Mesendoderm (in vitro differentiated cells): ENCODE measurements at places on chromosomes 2 and 18.

DNA sequence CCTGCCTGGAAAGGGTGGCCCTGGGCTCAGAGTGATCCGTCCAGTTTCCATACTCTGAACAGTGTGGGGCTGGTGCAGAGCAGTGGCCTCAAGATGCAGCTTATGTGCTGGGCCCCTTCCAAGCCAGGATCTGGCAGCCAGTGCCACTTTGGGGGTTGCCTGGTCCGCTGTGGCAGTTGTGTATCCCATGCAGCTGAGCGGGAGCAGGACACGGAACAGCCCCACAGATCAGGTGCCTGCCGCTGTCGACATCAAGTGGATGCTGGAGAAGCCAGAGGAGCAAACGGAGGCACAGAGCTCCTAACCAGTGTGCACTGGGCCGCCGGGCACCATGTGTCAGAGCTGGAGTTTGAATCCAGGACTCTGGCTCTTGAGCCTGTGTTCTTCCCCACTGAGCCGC, 112.0 kb downstream of the CABLES1 start:
- no peak for DNase-seq

DNA sequence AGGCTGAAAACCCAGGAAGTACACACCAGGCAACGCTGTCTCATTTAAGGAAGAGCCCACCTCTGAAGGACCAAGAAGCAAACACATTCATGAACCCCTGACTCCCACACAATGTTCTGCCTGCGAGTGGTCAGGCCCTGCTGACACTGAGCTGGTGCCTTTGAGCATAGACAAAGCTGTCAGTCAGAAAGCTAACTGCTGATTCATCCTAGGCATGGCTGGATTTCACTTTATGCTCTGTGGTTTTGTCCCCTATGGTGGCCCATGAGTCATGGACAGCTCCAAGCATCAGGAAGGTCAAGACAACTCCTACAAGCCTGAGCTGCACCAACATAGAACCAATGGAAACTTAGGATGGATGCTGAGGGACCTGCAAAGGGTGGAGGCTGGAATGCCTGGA, 78.9 kb downstream of the UXS1 start:
- peak; percentile 24 for DNase-seq

- peak; percentile 33 for DNase-seq
Observed at GRCh38 chr2:8239531-8240088, 442.2 kb upstream of the ID2 start.

- no peak for DNase-seq
Observed at GRCh38 chr18:48789259-48789812, 161.4 kb downstream of the SMAD7 start.

DNA sequence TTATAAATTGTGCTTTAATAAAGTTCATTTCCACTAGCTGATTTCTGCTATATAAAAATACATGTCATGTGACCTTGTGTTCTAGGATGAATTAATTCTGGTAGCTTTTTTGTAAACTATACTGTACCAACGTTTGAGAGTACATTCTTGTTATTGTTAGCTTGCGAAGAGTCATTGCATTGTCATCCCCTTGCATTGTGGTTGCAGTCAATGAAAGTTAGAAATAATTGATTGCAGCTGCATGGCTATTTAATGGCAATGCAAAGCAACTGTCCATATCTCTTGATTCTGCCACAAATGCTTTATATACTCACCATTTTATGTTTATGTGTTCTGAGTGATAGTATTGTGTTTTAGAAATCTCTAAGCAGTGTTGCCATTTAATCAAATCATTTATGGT, 91.6 kb downstream of the ZNF407 start:
- DNase-seq, result no peak

GRCh38 chr2:95074663-95075439, 46.8 kb downstream of the MRPS5 start:
- DNase-seq, result no peak

DNA sequence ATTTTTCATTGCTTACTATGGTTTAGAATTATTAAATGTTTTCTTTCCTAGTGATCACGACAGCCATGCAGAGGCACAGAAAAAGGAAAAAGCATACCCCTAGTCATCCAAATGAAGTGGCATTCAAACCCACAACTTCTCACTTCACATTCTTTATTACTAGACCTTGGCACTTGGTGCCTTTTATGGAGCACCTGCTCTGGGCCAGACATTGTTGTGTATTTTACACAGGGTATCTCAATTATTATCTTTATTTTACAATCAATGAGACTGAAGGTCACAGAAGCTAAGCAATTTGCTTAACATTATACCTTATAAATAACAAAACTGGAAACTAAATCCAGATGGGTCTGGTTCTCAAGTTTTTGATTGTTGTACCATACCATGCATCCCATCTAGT, 235.3 kb downstream of the LRATD1 start:
- no peak for DNase-seq

DNA sequence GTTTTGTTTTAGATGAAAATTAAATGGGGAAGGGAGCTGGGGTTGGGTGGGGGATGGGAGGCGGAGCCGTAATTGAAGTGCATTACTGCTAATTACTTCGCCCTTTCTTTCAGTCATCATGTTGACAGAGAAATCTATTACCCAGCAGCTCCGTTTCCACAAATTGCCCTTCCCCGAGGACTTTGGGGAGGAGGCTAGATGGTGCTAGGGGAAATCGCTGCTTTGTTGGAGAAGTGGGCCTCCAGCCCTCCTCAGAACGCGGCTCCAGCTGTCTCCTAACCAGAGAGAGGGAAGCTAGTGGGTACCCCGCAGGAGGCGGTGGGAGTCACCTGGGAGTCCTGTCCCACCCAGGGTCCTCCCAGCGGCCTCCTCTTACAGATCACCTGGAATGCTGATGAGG, 130.9 kb upstream of the MYCN start:
- DNase-seq, result peak; percentile 44

DNA sequence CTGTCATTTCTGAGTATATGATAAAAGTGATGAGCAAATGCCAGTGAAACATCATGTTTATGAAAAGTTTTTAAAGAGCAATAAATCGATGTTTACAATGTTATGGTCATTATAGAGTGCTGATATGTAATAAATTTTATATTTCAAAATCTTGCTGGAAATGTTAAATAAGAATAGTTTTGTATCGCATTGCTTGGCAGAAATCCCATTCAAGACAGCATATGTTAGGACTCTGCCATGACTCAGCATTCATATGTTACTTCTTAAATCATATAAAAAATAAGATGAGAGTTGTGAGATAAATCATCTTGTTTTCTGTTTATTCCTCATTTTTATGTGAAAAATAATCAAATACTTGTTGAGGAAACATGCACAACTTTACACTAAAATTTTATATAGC, 949.9 kb upstream of the NRXN1 start:
- DNase-seq, result no peak

- no peak for DNase-seq
Observed at GRCh38 chr2:98501876-98502275, 57.2 kb downstream of the INPP4A start.

GRCh38 chr2:62485761-62486438, 20.1 kb downstream of the TMEM17 start:
- DNase-seq, result no peak

- no peak for DNase-seq
Observed at GRCh38 chr2:39642051-39642718, 23.5 kb upstream of the TMEM178A start.

GRCh38 chr18:45228796-45229388, 386.4 kb upstream of the SLC14A2 start:
- DNase-seq, result no peak

- DNase-seq, result no peak
Observed at GRCh38 chr2:9736021-9736420, 105.2 kb upstream of the YWHAQ start.

DNA sequence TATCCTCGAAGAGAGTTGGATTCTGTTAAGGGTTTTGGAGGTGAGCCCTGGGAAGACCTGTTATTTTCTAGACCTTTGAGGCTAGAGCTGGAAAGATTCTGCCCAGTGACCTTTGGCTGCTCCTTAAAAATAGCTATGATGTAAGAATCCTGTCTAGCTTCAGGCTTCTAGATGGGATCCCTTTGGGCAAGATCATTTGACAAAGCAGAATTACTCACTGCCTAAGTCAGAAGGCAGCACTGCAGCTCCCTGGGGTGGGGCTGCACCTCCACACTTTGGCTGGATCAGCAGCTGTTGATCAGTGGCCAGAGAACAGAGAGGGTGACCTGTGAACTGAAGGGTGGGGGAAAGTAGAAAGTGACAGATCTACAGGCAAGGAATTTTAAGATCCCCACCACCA, 103.8 kb downstream of the ASAP2 start:
- DNase-seq, result no peak

DNA sequence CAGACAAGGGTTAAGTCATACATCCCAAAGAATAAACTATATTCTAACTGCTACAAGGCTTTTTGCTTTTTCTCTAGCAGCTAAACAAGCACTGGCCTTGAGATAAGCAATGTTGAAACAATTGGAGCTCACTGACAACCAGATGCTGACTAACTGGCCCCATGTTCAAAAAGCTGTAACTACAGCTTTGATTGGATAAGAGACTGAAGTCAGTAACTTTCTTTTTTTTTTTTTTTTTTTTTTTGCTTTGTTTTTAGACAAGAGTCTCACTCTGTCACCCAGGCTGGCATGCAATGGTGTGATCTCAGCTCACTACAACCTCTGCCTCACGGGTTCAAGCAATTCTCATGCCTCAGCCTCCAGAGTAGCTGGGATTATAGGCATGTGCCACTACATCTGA, 45.4 kb upstream of the TMEM163 start:
- no peak for DNase-seq

DNA sequence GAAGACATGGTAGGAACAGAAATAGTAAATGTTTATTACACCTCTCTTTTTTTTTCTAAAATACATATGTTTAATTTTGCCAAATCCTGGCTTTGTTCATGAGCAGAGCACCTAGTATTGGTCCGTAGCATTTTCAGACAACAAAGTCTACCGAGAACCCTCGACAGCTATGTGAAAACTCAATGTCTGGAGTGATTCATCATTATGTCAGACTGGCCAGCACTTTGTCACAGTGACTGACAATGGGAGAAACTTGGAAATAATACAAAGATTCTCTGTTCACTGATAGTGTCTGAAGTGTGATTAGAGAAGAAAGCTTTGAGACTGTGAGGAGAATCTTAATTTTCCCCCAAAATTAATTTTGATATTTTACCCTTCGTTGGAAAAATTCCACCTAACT, 143.0 kb downstream of the HNMT start:
- no peak for DNase-seq

DNA sequence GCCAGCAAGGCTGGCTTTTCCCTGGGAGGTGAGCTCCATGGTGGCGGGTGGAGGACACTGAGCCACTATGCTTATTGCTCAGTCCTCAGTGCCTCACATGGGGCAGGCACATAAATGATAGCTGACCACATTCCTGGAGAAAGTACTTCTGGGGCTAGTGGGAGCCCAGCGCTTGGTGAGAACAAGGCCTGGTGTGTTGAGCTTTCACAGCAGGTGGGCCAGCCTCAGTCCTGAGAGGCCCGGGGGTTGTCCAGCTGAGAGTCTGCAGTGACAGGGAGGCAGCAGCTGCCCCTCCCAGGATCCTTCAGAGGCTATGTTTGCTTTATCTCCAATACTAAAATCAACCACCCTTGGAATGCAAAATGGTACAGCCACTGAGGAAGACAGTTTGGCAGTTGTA, 217.7 kb downstream of the ZBTB7C start:
- peak; percentile 20 for DNase-seq

DNA sequence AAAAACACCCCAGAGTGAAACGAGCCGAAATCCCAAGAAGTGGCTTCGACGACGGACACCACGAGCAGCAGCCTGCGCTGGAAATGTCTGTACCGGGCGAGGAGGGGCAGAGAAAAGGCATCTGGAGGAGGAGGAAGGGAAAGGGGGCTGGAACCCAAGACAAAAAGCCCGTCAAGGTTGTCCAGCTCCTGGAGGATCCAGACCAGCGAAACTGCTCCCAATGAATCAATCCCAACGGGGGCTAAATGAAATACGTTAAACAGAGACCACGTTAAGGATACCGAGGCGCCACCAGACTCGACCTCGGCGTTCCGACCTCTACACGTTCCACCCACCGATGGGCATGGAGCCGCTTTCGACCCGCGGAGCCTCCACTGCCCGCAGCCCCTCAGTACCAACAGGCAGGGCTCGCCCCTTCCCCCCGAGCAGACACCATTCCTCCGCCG, 400 bp downstream of the CCDC88A start:
- peak; percentile 81 for DNase-seq

DNA sequence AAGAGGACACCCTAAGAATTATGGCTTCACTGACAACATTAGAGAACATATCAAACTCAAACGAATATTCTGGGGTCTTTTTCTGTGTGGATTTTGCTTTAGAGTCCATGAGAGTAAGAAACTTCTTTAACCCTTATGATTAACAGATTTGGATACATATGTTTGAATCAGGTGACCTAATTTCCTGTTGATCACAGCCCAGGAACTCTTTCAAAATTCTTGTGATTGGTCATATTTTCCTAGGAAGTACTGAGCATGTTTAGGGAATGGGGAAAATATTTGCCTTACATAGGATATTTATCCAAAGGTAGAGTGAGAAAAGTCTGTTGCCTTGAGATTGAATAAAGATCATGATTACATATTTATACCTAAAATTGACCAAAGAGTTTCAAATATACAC, 160.0 kb downstream of the KCNH7 start:
- DNase-seq, result no peak

DNA sequence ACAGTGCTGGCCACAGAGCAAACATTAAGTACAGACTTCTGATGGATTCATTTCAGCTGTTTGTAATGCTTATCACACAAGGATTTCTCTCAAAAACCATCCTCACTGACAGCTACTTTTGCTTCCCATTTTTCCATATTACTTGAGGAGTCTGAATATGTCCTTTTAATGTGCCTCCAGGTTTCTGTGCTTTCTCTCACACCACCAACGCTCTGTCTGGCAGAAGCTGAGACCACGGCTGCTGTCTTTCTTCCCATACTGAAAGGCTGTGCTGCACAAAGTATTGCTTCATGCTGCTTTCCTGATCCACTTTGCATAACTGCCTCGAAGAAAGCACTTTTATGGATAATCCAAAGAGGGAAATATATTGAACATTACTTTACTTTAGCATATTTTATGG, 312.1 kb upstream of the ZEB2 start:
- no peak for DNase-seq

GRCh38 chr18:24014986-24015638, 558 bp downstream of the TTC39C start:
- peak; percentile 55 for DNase-seq

DNA sequence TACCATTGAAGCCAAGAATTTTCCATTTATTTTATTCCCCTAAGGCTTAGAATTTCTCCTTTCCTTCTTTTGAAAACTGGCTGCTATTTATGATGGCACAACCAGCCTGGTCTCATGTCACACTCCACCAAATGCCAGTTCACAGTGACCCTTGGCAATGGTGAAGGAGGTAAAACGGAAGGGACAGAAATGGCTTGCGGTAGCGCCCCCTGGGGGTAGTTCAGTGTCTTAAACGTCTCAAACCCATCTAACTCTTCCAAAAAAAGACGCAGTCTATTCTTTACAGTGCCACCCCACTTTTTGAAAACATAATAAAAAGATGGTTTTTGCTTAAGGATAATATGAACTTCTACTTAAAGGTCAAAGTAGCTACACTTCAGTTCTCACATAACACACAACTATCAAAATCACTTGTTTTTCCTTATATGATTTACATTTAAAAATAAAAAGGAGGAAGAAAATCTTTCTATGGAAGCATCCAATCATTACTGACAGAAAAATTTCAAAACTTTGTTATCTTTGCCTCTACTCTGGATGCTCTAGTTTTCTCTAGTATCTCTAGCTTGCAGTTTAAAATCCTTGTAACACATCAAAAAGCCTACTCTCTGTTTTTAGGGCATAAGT, 28.0 kb downstream of the PNO1 start:
- peak; percentile 82 for DNase-seq

- DNase-seq, result no peak
Observed at GRCh38 chr2:216447293-216447692, 35.0 kb downstream of the SMARCAL1 start.

- DNase-seq, result no peak
Observed at GRCh38 chr2:237701033-237701858, 73.9 kb downstream of the LRRFIP1 start.

- no peak for DNase-seq
Observed at GRCh38 chr2:181673173-181673572, 7.1 kb downstream of the NEUROD1 start.
